ENCODE measurements at places on chromosomes 7 and 10. TPM values are rescaled to one million over a fixed set of nuclear protein-coding genes. Genes with fewer than 3 reads are reported as not detected.

Gene UNCX
- not detected for total RNA-seq

Gene TMEM225B
- total RNA-seq: 3.1 TPM

Gene KIAA1217
- 7.8 TPM for total RNA-seq

Gene PCGF5
- total RNA-seq: 27.5 TPM

Gene INA
- total RNA-seq: not detected

Gene CYP26A1
- total RNA-seq: 0.17 TPM

Gene CCDC3
- total RNA-seq: 10.5 TPM

Gene SPDYE6
- total RNA-seq: not detected

- H3K36me3 ChIP-seq: no peaks in the 10 kb centered on the region
- H3K4me1 ChIP-seq: peaks cover 9% of the 10 kb centered on the region
- no peak for DNase-seq
- no peaks in the 10 kb centered on the region for H3K27me3 ChIP-seq
- no peak overlapping the region for H3K27ac ChIP-seq
- H3K4me3 ChIP-seq: no peak overlapping the region
These were observed 88.4 kb downstream of the KIAA1549 start for GRCh38 chr7:138892812-138893211.

- H3K36me3 ChIP-seq: no peaks in the 10 kb centered on the region
- no peak for DNase-seq
- H3K27me3 ChIP-seq: no peaks in the 10 kb centered on the region
- no peak overlapping the region for H3K4me3 ChIP-seq
These were observed 216.4 kb downstream of the MLLT10 start for GRCh38 chr10:21750424-21750823.

DNA sequence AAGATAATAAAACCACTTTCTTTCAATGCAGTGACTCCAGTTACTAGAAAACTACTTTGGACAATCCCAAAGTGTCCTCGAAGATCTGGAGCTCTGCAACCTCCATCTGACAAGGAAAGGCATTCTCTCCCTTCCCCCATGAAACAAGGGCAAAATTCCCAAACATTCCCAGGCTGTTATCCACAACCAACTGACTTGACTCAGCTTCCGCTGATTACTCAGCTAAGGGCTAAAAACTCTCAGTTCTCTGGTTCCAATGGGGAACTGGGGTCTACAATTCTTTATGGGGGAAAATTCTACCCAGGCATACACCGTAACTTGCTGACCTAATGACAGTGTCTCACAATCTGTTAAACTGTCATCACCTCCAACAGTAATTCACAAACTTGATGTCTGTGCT, 48.4 kb downstream of the SFMBT2 start:
- H3K4me1 ChIP-seq: no peaks in the 10 kb centered on the region
- H3K36me3 ChIP-seq: no peaks in the 10 kb centered on the region
- no peaks in the 10 kb centered on the region for H3K27me3 ChIP-seq
- H3K4me3 ChIP-seq: no peak overlapping the region
- no peak for DNase-seq

DNA sequence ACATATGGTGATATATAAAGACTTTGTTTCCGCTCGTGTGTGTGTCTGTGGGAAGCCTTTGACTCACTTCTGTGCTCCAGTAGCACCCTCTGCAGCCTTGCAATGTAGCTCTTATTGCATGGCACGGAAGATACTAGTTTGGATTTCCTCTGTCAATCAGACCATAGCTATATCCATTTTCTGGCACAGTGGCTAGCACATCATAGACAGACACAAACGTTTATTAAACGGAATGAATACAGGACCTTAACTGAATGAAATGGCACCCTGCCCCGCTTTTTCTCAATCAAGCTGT, 124.0 kb upstream of the PTPN20 start:
- H3K4me1 ChIP-seq: no peaks in the 10 kb centered on the region
- peak overlapping the region; percentile 64 for H3K4me3 ChIP-seq
- H3K27me3 ChIP-seq: no peaks in the 10 kb centered on the region
- DNase-seq: no peak
- H3K27ac ChIP-seq: peak overlapping the region; percentile 70

- peak; percentile 66 for DNase-seq
- H3K27ac ChIP-seq: no peak overlapping the region
- H3K4me3 ChIP-seq: no peak overlapping the region
- H3K4me1 ChIP-seq: no peaks in the 10 kb centered on the region
These were observed 284.3 kb downstream of the SORCS3 start for GRCh38 chr10:104925232-104925851.

- H3K36me3 ChIP-seq: no peaks in the 10 kb centered on the region
- H3K27me3 ChIP-seq: no peaks in the 10 kb centered on the region
- H3K4me1 ChIP-seq: no peaks in the 10 kb centered on the region
- H3K4me3 ChIP-seq: no peak overlapping the region
These were observed 106.7 kb upstream of the MBL2 start for GRCh38 chr10:52879091-52879807.

- H3K27me3 ChIP-seq: peaks cover 23% of the 10 kb centered on the region
- H3K27ac ChIP-seq: no peak overlapping the region
- H3K4me3 ChIP-seq: no peak overlapping the region
- no peaks in the 10 kb centered on the region for H3K36me3 ChIP-seq
- no peaks in the 10 kb centered on the region for H3K4me1 ChIP-seq
- no peak for DNase-seq
These were observed 5.7 kb downstream of the WEE2 start for GRCh38 chr7:141713890-141714289.

- no peaks in the 10 kb centered on the region for H3K36me3 ChIP-seq
- H3K4me1 ChIP-seq: no peaks in the 10 kb centered on the region
- H3K27me3 ChIP-seq: no peaks in the 10 kb centered on the region
- H3K4me3 ChIP-seq: no peak overlapping the region
- DNase-seq: no peak
These were observed 77.9 kb downstream of the SGMS1 start for GRCh38 chr10:50545846-50546245.

- H3K4me3 ChIP-seq: no peak overlapping the region
- H3K4me1 ChIP-seq: peaks cover 24% of the 10 kb centered on the region
- no peaks in the 10 kb centered on the region for H3K27me3 ChIP-seq
- no peak overlapping the region for H3K27ac ChIP-seq
- DNase-seq: no peak
These were observed 1.6 kb upstream of the RAB19 start for GRCh38 chr7:140402178-140402835.

DNA sequence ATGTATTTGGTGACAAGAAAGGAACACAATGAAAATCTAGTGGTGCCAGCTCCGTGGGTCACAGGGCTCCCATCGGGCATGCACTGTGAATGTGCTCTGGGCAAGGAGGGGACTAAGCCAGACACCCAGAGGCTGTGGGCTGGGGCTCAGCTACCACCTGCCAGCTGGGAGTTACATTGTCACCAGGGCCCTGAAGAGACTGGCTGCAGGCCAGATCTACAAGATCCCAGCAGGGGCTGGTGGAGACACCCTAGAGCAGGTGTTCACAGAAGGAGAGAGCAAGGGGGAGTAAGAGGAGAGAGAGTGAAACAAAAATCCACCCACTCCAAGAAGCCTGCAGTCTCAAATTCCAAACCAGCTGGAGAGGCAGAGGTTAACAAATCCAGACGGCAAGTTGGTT, 116.6 kb upstream of the ADCY1 start:
- no peaks in the 10 kb centered on the region for H3K4me1 ChIP-seq
- H3K4me3 ChIP-seq: no peak overlapping the region
- no peaks in the 10 kb centered on the region for H3K36me3 ChIP-seq
- no peak overlapping the region for H3K27ac ChIP-seq
- no peak for DNase-seq

- H3K27me3 ChIP-seq: no peaks in the 10 kb centered on the region
- H3K4me3 ChIP-seq: no peak overlapping the region
- H3K36me3 ChIP-seq: no peaks in the 10 kb centered on the region
- no peak for DNase-seq
- no peak overlapping the region for H3K27ac ChIP-seq
These were observed 1.9 kb downstream of the CACNB2 start for GRCh38 chr10:18142151-18142550.

DNA sequence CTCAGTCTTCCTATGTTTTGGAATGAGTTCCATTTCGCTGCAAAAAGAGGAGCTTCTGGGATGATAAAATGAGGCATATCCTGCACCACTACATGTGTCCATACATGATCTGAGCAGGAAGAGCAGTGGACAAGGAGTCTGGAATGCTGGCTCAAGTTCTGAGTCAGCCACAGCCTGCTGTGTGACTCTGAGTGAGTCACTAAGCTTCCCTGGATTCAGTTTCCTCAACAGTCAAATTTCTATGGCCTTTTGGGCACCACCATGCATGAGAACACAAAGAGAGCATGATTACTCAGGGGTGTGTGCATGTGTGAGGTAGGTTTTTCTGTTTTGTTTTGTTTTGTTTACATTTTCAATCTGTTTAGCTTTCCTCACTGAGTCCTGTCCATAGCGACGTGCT, 254.6 kb downstream of the ANKRD30A start:
- no peaks in the 10 kb centered on the region for H3K27me3 ChIP-seq
- no peak overlapping the region for H3K4me3 ChIP-seq
- no peak for DNase-seq
- no peak overlapping the region for H3K27ac ChIP-seq

DNA sequence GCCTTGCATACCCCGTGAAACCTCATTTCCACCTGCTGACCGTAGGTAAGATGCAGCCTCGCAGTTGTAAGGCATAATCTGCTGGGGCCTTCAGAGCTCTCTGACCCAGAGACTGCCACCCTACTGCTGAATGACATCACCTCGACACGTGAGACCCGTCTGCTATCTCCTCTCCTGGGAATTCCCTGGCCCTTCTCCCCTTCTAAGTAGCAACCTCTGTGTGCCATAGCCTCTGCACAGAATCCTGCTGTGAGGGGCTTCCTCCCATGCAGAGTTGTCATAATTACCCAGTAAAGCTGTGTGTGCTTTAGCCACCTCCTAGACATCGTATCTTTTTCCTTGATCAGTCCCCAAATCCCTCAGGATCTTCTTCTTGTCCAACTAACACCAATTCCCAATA, 106.7 kb downstream of the CACNB2 start:
- no peak overlapping the region for H3K4me3 ChIP-seq
- H3K36me3 ChIP-seq: no peaks in the 10 kb centered on the region
- H3K4me1 ChIP-seq: no peaks in the 10 kb centered on the region
- H3K27me3 ChIP-seq: peaks cover 12% of the 10 kb centered on the region

DNA sequence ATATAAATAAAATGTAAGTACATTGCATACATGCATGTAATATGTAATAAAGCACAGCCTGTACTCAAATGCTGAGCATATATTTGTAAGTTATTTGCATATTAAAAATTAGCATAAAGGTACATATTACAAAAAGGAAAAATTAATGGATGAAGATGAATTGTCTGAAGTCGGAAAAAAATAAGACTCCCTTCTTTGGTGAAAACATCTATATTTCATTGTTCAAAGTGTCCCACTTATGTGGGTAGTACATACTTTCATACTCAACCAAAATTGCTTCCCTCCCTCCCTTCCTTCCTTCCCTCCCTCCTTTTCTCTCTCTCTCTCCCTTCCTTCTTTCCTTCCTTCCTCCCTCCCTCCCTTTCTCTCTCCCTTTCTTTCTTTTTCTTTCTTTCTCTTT, 498.1 kb downstream of the MAGI2 start:
- H3K4me1 ChIP-seq: no peaks in the 10 kb centered on the region
- no peaks in the 10 kb centered on the region for H3K27me3 ChIP-seq
- H3K36me3 ChIP-seq: no peaks in the 10 kb centered on the region
- no peak overlapping the region for H3K27ac ChIP-seq
- H3K4me3 ChIP-seq: no peak overlapping the region
